HuH-7.5 (cell line): ENCODE measurements at places on chromosomes 6 and 20.

GRCh38 chr6:20497216-20498040, 36.8 kb upstream of the CDKAL1 start:
- DNase-seq, result no peak

DNA sequence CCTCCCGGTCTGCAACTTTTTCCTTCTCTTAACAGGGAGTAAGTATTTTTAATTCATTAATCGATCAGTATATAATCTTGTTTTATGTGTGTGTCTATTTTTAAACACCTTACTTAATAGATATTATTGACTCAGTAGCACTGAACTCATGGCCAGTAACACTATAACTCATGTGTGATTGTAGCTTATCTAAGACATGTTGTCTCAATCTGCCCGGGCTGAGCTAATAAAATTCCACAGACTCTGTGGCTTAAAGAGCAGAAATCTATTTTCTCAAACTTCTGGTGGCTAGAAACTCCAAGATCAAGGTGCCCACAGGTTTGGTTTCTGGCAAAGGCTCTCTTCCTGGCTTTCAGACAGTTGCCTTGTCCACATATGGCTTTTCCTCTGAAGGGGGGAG, 68.8 kb upstream of the TNFAIP3 start:
- DNase-seq, result no peak

- no peak for DNase-seq
These were observed 199.2 kb downstream of the TBXT start for GRCh38 chr6:165968408-165968807.

DNA sequence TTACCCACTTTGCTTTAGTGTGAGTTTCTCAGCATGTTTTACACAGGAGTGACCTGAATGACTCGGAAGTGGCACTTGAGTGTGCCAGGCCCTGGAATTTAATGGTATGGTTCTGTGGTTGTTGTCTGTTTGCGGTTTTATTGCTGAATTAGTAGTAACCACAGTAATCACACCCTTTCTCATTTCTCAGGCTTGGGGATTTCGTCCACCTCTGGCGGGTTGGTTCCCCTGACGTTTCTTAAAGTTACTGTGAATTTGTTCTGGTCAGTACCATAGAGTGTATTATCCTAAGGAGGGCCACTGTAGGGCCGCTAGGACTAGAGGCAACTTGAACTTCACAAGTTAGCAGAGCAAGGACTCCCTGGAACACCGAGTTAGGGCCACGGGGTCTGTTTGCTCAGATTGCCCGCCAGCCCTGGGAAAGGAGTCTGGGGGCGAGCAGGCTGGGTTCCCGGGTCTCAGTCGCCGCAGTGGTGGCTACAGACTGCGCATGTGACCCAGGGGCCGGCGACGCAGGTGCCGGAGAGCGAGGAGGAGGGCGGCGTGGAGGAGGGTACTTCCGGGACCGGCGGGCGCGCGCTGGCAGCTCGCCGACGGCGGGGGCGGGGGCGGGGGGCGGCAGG, 546 bp upstream of the KLHL32 start:
- no peak for DNase-seq

- no peak for DNase-seq
These were observed 51.9 kb downstream of the RNF217 start for GRCh38 chr6:125013938-125014660.

- DNase-seq, result no peak
These were observed 19.7 kb upstream of the MMP24 start for GRCh38 chr20:35206802-35207201.

GRCh38 chr6:133837801-133838349, 51.0 kb upstream of the TCF21 start:
- DNase-seq, result peak; percentile 37

- DNase-seq, result no peak
These were observed 59.5 kb downstream of the NINL start for GRCh38 chr20:25525867-25526266.

DNA sequence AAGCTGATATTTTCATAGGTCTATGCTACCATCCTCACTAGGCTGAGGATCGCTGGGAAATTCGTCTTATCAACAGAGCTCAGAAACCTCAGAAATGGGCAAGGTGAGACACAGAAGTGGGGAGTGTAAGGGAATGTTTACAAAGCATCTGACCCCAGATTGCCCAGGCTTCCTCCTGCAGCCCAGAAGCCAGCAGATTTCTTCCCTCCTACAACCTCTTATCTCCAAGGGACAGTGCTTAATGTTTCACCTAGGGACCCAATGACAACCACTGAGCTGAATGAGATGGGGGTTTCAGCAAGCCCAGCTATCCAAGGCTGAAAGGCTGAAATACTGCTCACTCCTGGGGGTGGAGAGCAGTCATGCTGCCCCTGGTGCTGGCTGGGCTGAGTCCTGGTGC, 52.4 kb upstream of the TBC1D7 start:
- no peak for DNase-seq

- DNase-seq, result no peak
These were observed at the start of gene C6orf118 for GRCh38 chr6:165308926-165309731. C6orf118 (minus strand) TSS chr6:165309605; CDS start chr6:165309586, 19 bp downstream.

DNA sequence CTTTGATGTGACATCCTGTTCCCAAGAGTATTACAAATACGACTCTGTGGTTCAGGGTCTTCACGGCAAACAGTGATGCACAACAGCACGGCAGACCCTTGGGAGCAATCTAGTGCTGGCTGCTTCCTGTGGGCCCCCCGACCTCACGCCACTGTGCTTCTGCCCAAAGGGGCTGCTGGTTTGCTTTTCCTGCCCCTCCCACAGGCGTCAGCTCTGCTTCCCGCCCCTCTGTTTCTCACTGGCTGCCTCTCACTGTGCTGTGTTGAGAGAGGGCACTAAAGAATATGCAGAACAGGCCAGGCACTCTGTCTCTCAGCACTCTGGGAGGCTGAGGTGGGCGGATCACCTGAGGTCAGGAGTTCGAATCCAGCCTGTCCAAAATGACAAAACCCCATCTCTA, 554.5 kb upstream of the AGPAT4 start:
- no peak for DNase-seq

- no peak for DNase-seq
These were observed 20.2 kb downstream of the MICA start for GRCh38 chr6:31423550-31423949.

DNA sequence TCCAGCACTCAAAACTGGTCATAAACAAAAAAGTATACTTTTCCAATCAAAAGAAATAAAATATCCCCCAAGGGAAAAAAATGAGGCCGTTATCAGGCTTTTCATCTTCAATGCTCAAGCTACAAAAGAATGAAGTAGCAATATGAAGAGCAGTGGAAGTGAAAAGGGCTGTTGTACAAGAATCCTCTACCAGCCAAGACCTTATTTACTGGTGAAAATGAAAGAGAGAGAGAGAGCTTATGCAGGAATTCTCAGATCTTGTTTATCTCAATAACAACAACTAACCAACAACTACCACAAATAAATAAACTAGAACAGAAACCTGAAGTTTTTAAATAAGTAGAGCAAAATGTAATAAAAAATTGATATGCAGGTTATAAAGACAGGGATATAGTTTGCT, 400.6 kb downstream of the HDGFL1 start:
- no peak for DNase-seq

- DNase-seq, result no peak
These were observed 256.1 kb upstream of the PLCB4 start for GRCh38 chr20:8812817-8813216.
